ENCODE measurements at places on chromosomes 12 and 14. TPM values are rescaled to one million over a fixed set of nuclear protein-coding genes. Genes with fewer than 3 reads are reported as not detected.

The CRIP1 gene
- 16.0 TPM for polyA plus RNA-seq

The ERP27 gene
- polyA plus RNA-seq: 0.06 TPM

The AKAP3 gene
- polyA plus RNA-seq: 0.35 TPM

The GPHN gene
- polyA plus RNA-seq: 16.3 TPM

The SLC38A1 gene
- 28.8 TPM for polyA plus RNA-seq

The AKAP5 gene
- 0.01 TPM for polyA plus RNA-seq

DNA sequence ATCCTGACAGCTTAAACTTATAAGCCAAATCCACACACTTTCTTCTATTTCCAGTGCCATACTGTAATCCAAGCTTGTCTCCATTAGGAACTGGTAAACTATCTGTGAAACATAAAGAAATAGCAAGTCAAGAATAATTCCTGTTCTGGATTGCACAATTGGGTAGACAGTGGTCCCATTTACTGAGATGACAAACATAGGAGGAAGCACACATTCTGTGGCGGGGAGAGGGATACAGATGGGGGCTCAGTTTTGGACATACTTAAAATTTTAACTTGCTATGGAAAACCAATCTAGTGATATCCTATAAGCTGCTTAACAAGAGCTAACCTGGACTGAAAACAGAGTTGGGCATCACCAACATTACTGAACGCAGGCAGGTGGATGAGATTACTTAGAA lies 16.3 kb downstream of the MAP4K5 start:
- DNase-seq: no peak

GRCh38 chr14:50417853-50418252 lies 21.2 kb upstream of the CDKL1 start:
- DNase-seq: no peak

DNA sequence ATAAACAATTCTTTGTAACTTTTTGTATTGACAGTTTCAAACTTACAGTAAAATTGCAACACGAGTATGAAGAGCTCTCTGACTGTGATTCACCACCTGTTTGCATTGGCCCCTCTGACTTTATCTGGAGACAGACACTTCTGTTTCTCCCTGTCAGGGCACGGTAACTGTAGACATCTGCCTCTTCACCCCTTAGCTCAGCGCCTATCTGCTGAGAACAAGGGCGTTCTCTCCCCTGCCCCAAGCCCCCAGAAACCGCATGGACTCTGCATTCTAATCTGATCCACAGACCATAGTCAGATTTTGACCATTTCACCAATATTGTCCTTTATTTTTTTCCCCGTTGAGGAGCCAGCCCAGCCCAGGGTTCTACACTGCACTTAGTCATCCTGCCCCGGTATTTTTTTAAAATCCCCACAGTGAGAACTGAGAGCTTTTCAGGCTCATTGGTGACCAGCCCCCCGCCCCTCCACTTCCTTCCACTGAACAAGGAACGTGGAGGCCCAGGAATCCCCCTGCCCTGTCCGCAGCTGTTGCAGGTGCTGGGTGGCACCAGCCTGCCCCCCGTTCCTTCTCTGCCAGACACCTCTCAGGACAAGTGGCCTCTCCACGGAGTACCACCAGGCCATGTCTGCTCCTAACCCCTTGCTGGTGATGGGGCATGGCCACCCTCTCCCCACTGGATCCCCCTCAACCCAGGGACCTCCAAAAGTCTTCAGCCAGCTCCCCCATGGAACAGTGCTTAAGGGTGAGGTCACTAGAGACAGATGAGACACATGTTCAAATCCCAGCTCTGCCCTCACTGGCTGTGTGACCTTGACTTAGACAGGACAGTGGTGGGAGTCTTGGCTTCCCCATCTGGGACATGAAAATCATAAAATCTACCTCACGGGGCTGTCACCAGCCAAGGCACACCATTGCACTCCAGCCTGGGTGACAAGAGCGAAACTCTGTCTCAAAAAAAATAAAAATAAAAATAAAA lies 11.2 kb downstream of the RHOF start:
- no peak for DNase-seq

GRCh38 chr14:99383472-99384449 lies 96.9 kb downstream of the SETD3 start:
- no peak for DNase-seq

DNA sequence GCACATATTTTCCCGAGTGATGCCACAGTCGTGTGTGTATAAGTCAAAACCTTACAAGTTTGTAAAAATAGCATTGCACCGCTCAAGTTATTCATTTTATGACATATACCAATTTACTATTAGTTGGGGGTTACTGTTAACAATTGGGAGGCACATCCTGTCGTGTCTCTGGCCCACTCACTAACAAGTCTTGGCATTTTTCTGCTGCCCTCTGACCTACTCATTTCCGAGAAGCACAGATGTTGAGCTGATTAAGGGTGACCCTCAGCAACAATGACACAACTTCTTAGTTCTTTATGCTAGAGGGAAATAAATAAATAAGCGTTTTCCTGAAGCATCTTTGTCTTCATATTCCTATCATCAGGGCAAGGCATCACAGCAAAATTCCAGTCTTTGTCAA lies 6.8 kb upstream of the ATG14 start:
- no peak for DNase-seq

- DNase-seq: peak; percentile 74
Measured at GRCh38 chr14:34199585-34199984, 248.7 kb upstream of the EGLN3 start.

DNA sequence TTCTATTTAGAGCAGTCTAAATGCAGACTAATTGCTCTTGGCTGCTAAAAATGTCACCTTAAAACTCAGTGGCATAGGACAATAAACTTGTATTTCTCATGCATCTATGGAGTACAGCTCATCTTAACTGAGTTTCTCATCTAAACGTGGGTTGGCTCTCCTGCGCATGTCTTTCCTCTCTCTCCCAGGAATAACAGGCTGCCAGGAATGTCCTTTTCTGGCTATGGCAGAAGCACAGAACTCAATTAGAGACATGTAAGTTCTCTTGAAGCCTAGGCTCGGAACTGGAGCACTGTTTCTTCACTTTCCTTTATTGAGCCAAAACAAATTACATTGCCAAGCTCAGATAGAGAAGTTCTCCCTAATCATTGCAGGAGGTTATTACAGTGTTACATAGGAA lies 722.3 kb upstream of the FLRT2 start:
- no peak for DNase-seq

DNA sequence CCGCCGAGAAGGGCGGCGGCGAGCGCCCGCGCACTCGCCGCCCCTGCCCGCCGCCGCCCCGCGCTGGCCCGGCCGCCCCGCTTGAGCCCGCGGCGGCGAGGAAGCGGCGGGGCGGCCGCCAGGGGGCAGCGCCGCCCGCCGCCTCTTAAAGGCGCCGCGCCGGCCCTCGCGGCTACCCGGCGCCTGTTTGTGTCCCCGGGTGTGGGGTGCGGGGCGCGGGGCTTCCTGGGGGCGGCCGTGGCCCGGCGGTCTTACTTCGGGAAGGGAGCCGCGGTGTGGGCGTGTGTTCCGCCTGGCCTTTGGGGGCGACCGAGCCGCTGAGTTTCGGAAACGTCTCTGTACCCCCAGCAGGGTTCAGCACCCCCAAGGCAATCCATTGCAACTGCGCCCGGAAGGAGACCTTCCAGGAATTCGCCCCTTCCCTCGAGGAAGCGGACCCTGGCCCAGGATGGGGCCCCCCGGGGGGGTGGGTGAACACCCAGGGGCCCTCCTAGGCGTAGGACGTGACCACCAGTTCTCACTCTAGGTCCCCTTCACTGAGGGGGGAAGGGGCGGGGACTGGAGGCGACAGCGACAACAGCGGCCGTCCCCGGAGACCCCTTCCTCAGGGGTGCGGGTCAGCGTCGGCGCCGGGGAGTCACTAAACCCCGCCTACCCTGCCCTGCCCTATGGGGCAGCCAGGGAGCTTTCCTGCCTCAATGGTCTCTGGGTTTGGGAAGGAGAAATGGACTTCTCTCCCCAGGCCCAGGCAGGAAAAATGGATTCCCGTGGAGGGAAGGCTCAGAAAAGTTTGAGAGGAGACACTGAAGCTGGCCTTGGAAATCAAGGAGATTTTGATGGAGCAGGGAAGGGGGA lies at the start of gene ITPK1:
Gene ITPK1 (minus strand): TSS at position 105 of the 855 bp plus-strand sequence. CDS start 762 bp downstream, outside the sequence.
- DNase-seq: no peak

- DNase-seq: no peak
Measured at GRCh38 chr12:79275631-79276030, 411.1 kb downstream of the SYT1 start.

GRCh38 chr12:87233671-87234070 lies 795.5 kb downstream of the C12orf50 start:
- no peak for DNase-seq

DNA sequence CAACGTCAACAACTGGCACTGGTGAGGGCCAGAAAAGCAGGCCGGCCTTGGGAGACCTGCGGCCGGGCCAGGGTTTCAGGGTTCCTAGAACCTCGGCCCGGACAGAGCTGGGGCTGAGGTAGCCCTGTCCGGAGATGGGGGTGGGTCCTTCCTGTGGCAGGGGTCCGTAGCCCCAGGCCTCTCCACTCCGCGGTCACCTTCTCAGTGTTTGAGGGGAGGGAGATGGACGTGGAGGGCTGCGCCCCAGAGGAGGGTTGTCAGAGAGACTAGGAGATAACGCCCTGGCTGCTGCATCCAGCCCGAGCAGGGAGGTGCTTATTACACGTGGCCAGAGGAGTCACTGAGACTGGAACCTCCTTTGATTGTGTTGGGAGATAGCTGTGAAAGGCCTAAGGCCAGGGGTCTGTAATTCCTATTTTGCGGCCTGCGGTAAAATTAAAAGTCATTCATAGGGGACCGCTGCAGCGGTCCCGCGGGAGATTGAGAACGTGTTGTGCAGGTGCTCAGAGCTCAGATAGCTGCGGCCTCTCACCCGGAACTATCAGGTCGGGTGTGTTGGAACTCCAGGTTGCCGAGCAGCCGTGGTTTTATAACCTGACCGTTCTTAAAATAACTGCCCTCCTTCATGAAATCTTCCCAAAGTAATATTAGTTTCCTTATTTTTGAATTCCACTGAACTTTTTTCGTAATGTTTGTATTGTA lies 507 bp downstream of the AHSA1 start:
- peak; percentile 44 for DNase-seq

- DNase-seq: peak; percentile 15
Measured at GRCh38 chr12:99043319-99043914, 398.3 kb downstream of the APAF1 start.

DNA sequence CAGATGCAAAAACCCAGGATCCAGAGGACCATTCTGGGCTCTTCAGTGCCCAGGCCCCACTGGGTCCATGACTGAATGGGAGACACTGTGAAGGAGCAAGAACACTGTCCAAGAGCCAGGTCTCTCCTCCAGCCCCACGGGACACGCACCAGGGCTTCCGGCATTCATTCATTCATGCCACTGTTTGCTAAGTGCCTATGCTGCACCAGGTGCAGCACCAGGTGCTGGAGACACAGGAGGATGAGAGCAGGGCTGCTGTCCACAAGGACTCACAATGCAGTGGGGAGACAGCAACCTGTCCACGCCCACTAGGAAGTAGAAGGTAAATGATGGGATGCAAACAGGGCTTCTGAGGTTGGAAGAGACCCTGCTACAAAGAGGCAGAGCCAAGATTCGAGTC lies 20.4 kb downstream of the CLMN start:
- DNase-seq: no peak

DNA sequence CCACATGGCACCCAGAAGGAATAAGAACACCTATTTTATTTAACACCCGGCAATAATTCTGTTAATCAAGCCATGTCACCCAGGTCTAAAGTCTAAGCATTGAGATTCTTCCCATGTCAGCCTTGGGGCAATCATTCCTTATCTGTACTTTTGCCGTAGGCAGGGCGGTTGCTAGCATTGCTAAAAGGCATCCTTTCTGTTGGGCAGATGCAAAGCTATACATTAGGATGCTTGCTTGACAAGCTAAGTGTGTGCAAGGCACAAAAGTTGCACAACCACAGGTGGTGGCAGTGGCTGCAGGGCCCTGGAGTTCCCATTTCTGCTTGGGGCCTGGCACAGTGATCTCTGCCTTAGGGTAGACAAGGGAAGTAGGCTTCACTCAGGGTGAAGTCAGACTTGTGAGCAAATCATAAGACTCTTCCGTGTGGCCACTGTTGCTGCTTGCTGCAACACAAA lies 12.5 kb upstream of the GALNT6 start:
- DNase-seq: no peak

- no peak for DNase-seq
Measured at GRCh38 chr12:117097159-117097558, 2.1 kb downstream of the TESC start.

Measured in foreskin keratinocyte (primary cell).